ENCODE measurements at places on chromosomes 3 and 15.

DNA sequence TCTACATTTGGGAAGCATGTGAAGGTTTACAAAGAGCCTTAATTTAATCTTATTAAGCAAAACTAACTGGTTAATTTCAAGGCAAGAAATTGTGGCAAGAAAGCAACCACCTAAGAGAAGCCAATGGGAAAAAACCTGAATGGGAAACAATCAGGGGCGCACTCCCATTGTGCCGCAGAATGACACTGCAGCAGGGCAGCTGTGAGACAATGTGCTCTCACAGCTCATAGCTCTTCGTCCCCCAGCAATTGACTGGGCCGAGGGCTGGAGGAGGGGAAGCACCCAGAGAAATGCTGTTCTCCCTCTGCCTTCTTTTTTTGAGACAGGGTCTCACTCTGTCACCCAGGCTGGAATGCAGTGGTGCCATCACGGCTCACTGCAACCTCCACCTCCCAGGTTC is 93.3 kb upstream of the RAD18 start:
- no peak for DNase-seq

DNA sequence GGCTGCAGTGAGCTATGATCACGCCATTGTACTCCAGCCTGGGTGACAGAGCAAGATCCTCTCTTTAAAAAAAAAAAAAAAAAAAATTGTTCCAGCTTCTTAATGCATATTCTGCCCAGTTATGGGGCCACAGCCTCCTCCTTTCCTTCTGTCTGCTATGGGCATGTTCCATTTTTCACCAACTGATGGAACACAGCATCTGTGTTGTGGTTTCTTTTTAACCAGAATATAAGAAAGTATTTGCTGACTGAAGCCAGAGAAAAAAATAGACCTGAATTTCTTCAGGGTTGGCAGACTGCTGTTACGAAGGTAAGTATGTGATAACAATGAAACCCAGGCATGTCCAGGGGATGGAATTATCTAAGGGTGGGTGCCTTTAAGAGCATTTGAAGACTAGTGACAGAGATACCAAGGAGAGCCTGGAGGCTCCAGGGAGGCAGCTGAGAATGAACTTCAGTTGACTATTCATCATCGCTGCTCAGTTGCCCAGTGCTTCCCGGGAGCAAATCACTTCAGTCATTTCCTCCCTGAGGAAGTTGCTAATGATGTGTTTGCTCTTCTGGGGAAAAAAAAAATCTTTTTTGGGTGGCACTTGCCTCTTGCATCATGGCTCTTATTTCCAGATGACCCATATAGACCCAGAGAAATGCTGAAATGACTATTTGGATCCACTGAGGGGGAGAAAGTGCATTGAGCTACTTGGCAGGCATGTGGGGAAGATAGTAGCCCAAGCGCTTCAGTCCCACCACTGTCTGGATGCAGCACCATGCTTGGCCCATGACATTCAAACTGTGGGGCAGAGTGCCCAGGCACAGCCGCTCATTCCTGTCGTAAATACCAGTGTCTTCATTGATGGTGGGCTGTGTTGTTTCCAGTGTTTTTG is 14.5 kb downstream of the NCBP2 start:
- DNase-seq: no peak

GRCh38 chr15:70281811-70282307 is 184.1 kb upstream of the TLE3 start:
- DNase-seq: no peak

DNA sequence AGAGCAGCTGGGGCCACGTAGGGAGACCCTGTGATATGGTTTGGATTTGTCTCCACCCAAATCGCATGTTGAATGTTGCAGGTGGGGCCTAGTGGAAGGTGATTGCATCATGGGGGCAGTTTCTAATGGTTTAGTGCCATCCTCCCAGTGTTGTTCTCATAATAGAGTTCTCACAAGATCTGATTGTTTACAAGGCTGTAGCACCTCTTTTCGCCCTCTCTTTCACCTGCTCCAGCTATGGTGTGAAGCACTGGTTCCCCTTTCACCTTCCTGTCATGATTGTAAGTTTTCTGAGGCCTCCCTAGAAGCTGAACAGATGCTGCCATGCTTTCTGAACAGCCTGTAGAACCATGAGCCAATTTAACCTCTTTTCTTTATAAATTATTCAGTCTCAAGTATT is 198.9 kb upstream of the CBLB start:
- no peak for DNase-seq
